ENCODE measurements at places on chromosomes 12 and 14.

DNA sequence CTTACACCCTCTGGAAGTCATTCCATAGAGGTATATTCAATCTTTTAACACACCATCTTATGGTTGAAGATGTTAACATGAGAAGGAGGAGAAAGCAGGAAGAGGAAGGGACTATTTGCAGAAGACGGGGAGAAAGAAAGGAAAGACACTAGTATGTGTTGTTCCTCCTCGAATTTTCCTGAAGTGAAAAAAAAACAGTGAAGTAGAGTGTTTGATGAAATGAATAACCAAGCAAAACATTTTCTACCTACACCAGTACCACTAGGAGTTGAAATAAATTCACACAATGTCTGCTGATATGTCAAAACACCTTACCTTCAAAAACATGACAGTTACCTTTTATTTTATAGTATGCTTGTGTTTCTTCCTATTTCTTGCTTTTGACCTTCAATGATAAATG, 1.4 kb upstream of the CNOT2 start:
- DNase-seq, result no peak

GRCh38 chr12:75257510-75257909, 47.9 kb upstream of the KCNC2 start:
- no peak for DNase-seq

GRCh38 chr14:31965071-31965734, 111.9 kb upstream of the ARHGAP5 start:
- DNase-seq, result no peak

DNA sequence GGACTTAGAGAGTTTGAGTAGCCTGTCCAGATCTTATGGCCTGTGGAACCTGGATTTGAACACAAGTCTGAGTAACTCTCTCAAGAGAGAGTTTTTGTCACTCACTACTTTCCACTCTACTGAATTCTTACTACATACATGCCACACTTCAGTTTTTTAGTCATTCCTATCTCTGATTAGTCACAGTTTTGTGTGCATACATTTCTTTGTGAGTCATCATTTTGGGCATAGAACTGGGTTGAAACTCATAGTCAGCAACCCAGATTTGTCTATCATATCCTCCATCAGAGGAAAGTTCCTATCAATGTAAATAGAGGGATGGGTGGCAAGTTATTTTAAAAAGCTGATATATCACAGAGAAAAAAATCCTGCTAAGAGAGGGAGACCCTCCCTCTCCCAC, 42.9 kb downstream of the FLRT2 start:
- peak; percentile 79 for DNase-seq

DNA sequence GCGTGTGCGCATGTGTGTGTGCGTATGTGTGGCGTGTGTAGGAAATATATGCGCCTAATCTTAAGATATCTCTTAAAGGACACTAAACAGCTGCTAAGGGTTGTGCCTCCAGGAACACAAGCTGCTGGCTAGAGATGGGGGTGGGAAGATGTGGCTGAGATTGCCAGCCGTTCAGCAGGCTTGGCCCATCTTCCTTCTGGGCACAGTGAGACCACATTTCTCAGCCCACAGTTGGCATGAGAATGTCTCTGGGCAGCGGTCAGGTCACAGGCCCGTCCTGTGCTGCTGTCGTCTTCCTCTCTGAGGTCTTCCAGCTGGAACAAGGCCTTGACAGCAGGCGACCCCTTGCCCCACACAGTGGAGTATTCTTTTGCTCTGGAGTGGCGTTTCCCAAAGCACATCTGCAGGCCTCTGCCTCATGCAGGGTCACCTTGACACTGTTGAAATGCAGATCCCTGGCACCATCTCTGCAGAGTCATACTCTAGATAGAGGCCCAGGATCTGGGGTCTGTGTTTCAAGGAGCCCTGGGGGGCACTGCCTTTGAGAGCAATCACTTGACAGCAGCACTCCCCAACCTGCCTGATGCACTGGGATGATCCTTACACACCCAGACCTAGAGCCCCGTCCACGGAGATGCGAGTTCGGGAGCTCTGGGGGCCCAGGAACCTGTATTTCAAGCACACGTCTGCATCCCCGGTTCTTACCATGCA, 335.5 kb upstream of the SFSWAP start:
- DNase-seq, result no peak

DNA sequence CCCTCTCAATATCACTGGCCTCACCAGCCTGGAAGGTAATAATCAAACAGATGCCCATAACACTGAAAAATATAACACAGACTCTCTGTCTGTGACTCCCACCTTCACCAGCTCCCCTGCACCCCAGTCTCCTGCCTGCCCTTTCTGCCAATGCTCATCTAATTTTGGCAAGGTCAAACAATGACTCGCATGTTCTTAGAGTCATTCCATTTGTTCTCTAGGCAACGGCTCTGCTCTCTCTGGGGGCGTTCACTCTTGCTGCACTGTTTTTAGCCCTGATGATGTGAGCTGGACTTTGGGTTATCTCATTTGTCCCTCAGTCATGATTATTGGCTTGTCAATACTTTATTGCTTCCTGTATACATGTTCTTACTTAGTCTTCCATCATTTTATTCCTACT, 691.8 kb downstream of the FLRT2 start:
- DNase-seq, result no peak

DNA sequence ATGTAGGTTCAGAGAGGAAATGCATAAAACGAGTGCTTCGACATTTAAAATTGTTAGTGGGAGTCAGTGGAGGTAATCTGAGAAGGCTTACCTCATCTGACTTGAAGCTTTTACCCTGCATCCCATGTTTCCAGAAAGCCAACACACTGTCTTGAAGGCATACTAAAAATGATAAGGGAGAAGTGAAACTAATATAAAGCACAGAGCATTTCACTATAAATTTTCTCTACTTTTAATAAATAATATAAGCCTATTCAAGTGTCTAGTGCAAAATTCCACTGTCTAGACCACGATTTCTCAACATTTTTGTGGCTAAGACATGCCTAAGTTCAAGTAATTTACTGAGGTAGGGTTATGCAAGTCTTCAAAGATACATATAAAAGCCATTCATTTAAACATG, 29.1 kb upstream of the CDKL1 start:
- DNase-seq, result peak; percentile 72

DNA sequence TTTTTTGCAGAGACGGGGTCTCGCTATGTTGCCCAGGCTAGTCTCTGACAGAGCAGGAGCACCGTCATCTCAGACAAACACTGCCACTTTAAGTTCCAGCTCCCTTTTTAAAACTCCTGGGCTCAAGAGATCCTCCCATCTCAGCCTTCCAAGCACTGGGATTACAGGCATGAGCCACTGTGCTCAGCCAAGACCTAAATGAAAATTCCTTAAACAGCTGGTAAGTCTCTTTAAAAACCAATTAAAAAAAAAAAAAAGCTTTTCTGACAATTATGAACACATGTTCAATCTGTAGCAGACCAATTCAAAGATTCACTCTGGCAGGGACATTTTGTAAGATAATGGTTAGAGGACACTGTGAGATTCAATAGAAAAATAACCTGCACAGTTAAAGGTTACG, 77.8 kb downstream of the HECTD4 start:
- DNase-seq, result no peak

DNA sequence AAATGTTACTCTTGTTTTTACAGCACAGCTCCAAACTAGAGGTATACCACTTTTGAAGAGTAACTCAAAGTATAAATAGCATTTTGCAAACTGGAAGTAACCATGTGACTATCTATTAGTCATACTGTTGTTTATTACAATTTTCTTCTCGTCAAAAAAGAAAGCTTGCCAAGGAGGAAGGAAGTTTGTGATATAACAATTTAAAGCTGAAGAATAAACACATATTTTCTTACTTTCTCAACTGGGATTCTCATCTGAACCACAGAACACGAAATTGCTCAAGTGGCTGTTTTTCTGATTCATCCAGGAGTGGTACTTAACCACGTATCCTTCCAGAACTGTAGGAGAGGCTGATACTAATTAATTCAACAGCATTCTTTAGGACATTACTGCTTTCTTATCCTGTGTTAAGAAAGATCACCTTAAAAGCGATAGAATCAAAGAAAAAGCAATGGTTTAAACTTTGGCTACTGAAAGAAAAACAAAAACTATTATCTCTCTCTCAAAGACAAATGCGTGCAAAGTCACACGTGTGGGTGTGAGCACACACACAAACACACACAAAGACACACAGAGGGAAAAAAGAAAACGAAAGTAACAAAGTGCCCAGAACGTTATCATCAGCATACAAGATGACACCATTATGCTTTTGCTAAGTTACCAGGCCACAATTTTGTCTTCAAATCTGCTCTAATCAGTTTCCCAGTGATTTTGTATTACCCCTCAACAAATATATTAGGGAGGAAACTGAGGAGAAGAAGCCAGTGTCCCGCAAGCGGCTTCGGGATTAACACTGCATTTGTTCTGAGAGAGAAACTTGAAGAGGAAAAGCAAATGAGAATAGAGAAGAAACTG, at the start of gene CLEC2B:
TSS of gene CLEC2B (minus strand) at position 48 of the 855 bp plus-strand sequence.
- peak; percentile 83 for DNase-seq

DNA sequence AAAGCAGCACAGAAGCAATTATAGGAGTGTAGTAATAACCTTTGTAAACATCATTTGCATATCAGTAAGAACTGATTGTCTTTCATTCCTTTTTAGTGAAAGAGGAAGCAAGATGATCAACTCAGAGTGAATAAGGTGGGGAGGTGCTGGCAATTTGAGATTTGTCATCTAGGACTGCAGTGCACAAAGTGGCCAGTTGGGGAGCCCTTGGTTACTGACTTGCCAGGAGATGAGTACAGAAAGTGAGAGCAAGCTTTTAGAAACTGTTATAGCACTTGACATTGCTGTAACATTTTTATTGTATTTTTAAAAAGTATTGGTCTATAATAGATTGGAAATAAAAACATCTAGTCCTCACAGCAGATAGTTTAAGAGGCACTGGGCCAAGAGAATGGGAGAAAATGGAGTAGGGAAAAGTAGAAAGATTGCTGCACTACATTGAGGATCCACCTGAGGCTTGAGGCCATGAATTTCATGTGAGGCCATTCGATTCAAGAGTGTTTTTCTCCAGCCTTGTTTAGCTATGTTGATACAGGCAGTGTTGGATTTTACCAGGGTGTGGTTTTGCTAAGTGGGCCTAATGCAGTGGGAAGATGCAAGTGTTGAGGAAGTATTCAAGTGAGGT, 98.2 kb downstream of the SNAPC1 start:
- peak; percentile 37 for DNase-seq

DNA sequence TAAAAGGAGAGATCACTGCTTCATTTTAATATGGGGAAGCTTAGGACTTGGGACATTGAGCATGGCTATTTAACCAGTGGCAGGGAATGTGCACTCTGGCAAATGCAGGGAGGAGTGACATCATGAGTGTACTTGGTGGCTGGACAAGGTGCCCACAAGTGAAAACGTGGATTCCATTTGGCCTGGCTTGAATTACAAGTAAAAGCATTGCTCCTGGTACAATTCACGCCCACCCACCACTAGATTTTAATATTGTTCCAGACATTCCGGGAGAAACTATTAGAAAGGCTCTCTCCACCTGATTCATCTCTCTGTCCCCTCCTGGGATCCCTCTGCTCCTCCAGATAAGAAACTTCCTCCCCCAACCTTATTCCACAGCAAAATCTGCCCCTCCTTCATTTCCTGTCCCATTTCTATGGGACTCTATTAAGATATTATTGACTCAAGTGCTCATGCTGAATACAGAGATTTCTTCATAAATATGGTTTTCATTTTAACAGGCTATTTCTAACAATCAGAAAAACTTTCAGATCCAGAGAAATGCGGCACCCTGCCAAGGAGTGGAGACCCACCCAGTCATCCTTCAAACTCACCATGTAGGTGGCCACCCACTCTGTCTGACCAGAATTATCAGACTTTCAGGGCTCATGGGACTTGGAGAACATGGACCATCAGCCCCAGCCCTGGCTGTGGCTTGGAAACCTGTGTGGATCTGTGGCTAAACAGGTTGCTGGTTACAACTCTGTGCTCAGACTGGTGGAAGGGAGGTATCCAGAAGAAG, 43.2 kb downstream of the SSPN start:
- peak; percentile 18 for DNase-seq

DNA sequence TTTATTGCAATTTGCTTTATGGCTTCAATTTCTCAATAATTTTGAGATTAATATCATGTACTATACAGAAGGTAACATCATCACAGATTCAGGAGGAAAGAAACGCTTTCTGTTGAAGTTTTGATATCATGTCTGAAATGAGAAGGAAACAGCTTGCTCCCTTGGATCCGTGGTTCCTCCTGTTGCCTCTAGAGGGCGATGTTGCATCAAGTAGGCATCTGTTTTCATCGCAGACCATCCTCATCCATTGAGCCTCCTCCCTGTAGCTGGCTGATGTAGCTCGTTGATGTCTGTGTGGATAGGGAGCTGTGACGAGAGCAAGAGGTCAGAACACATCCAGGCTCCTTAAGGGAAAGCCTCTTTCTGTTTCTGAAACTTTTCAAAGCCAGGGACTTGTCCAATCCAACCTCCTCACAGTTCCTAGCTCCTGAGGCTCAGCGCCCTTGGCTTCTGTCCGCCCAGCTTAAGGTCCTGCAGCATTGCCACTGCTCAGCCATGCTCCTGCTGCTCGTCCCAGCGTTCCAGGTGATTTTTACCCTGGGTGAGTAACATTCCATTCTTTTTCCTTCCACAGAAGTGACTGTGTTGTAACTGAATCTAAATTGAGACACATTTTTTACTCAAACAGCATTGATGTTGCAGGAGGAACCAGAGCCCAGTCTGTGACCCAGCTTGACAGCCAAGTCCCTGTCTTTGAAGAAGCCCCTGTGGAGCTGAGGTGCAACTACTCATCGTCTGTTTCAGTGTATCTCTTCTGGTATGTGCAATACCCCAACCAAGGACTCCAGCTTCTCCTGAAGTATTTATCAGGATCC, 304.8 kb upstream of the OR4E1 start:
- peak; percentile 16 for DNase-seq

GRCh38 chr12:26338586-26339572, 143.5 kb downstream of the SSPN start:
- peak; percentile 51 for DNase-seq

GRCh38 chr12:103431387-103431786, 64.4 kb downstream of the C12orf42 start:
- DNase-seq, result no peak

GRCh38 chr12:104846056-104846767, 111.9 kb downstream of the SLC41A2 start:
- DNase-seq, result peak; percentile 33

- DNase-seq, result peak; percentile 31
Measured at GRCh38 chr14:23539248-23540140, 12.1 kb downstream of the ZFHX2 start.

DNA sequence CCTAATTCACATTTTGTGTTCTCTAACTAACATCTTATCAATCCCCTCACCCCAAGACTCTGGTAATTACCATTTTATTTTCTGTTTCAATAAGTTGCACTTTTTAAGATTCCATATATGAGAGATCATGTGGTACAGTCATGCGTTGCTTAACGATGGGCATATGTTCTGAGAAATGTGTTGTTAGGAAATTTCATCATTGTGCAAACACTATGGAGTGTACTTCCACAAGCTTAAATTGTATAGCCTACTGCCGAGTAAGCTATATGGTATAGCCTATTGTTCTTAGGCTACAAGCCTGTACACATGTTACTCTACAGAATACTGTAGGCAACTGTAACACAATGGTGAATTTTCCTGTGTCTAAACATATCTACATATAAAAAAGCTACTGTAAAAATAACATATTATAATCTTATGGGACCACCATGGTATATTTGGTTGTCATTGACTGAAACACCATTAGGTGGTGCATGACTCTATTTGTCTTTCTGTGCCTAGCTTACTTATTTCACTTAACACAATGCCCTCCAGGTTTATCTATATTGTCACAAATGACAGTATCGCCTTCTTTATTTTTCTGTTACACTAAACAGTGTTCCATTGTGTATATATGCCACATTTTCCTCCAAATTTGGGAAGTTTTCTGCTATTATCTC, 473.4 kb upstream of the LMO3 start:
- DNase-seq, result no peak

GRCh38 chr12:20421421-20421820, 53.1 kb downstream of the PDE3A start:
- DNase-seq, result peak; percentile 24

GRCh38 chr12:67286257-67286656, 17.1 kb downstream of the CAND1 start:
- no peak for DNase-seq
